ENCODE measurements at places on chromosomes 2 and 18.

DNA sequence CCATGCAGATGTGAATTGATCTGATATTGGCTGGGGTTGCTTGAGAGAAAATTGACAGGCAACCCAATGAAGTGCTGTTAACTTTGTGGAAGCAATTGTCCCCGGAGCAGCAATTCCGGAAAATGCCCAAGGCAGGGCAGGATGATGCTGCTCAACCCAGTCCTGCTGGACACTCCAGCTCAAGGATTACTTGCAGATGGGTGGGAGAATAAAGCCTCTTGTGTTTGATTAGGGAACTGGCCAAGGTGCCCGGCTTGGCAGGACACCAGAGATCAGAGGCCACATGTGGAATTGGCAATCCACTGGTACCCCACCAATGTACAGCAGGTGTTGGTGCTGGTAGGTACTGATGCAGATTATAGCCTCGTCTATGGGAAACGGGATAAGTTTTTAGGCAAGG lies 12.3 kb upstream of the C2orf42 start:
- DNase-seq: no peak

DNA sequence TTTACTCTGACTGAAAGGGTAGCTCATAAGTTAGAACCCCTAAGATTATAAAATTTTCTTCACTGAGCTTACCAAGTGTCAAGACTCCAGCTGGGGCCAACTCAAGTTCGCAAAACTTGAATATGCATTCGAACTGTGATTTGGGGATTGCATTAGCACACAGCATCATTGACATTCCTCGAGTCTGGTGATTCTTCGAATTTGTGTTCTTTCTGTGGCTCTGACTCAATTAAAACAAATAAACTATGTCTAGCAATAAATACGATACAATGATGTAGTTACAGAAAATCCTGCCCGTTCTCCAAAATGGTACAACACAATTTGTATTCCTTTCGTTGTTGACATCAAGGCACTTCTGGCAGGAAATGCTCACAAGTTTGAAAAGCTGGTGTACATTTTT lies 11.1 kb downstream of the CCL20 start:
- DNase-seq: no peak

- no peak for DNase-seq
These were observed 134.9 kb downstream of the SOX11 start for GRCh38 chr2:5826979-5827655.

DNA sequence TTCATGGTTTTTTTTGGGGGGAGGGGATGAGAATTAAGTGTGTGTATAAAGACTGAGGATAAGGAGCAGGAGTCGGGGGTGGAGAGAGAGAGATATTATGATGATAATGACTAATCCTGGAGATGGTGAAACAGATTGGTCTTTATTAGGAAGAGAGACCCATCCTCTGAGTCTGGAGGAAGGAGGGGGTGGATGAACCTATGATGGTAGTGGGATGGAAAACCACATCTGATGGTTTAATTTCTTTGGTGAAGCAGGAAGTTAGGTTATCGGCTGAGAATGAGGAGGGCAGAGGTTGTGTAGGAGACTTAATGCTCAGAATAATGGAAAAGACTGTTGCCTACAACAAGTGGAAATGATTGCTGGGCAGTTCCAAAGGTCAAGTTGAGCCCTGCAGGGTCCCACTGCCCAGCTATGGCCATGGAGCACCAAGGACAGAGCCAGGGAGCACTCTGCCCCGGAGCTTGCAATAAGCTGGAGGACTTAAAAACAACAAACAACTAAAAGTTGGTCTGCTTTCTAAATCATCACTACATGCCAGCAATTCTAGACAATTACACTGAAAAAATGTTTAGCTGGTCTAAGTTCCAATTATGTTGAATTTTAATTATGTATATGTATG lies 7.9 kb downstream of the SLC16A14 start:
- no peak for DNase-seq

GRCh38 chr18:36296650-36297416 lies 680 bp upstream of the FHOD3 start:
- no peak for DNase-seq

DNA sequence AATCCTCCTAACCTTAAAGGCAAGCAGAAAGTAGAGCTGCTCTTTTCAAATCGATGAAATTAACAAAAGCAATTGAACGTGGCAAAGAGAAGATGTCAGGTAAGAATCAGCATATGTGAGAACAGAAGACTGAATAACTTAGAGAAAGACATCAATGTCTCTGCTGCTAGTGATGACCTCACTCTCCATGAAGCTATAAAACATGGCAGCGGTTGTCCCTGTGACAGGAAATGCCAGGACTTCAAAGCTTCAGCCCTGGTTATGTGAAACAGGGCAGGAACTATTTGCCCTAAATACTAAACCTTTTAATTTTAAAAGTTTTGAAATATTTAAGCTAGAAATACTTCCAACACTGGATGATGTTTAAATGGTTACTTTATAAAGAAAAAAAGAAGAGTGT lies 383.7 kb downstream of the XIRP2 start:
- DNase-seq: no peak

- no peak for DNase-seq
These were observed 291.0 kb downstream of the CALCRL start for GRCh38 chr2:187157046-187157445.

DNA sequence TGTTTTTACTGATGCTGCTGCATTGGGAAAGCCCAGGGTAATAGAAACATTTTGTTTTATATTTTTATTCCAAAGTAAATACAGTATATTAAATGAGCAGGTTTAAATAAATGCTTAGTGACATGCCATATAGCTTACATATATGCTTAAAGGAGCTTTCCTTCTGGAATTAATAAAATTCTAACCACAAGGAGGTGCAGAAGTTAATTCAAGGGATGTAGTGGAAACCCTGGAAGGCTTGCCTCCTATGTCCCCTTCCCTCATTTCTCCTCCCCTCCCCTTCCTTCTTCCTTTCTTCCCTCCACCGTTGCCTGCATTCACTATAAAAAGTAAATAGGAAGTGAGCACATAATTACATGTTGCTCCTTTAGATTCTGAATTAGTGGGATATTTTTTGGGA lies 96.3 kb downstream of the UBE2E3 start:
- DNase-seq: no peak

GRCh38 chr2:113240915-113241911 lies 37.5 kb downstream of the PAX8 start:
- peak; percentile 64 for DNase-seq

GRCh38 chr2:141021611-141022010 lies 1109.2 kb downstream of the LRP1B start:
- no peak for DNase-seq

DNA sequence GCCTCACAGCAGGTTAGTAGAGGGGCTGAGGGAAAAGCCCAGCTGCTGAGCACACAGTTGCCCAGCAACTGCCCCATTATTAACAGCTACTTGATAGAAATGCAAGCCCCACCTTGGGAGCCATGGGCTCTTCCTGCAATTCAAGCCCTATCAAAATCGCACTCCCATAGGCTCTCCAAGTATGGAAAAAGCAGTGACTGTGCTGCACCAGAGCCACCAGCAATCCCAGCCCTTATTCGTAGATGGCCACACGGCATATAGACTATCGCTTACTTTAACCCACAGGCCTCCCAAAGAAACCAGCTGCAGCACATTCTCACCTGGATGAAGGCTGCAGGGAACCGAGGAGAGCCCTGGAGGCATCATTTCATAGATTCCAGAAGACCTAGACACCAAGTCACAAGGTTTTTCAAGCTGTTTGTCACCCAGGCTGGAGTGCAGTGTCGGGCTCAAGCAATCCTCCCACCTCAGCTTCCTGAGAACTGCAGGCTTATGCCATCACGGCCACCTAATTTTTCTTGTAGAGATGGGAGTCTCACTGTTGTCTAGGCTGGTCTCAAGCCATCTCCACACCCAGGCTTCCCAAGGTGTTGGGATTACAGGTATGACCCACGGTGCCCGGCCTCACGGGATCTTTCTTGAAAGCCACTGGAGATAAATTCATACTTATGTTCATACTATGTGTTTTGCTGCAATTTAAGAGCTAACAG lies 11.3 kb downstream of the NCL start:
- no peak for DNase-seq

- DNase-seq: peak; percentile 17
These were observed 77.3 kb upstream of the UPP2 start for GRCh38 chr2:158024288-158024898.

DNA sequence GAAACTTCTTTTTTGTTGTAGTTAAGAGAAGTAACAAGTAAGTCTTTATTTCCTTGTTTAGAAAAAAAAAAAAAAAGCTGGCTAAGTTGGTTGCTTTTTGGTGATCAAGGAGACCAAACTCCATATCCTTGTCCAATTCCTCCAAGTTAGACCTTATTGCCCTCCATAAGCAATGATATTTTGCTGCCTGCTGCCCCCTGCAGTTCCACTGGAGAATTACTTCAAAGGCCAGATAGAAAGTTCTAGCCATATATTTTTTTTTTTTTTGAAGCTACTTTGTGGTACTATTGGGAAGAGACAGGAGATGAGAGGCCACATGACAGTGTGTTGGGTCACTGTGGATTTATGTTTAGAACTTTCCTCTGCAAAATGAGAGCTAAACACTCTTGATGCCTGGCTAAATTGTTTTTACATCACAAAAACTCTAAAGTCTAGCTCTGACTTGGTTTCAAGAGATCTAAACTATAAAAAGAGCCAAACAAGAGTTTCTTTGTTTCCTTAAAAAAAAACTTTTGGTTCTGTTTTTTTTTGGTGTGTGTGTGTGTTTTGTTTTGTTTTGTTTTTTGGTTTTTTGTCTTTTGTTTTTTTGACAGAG lies 80.7 kb upstream of the RASGRP3 start:
- no peak for DNase-seq

DNA sequence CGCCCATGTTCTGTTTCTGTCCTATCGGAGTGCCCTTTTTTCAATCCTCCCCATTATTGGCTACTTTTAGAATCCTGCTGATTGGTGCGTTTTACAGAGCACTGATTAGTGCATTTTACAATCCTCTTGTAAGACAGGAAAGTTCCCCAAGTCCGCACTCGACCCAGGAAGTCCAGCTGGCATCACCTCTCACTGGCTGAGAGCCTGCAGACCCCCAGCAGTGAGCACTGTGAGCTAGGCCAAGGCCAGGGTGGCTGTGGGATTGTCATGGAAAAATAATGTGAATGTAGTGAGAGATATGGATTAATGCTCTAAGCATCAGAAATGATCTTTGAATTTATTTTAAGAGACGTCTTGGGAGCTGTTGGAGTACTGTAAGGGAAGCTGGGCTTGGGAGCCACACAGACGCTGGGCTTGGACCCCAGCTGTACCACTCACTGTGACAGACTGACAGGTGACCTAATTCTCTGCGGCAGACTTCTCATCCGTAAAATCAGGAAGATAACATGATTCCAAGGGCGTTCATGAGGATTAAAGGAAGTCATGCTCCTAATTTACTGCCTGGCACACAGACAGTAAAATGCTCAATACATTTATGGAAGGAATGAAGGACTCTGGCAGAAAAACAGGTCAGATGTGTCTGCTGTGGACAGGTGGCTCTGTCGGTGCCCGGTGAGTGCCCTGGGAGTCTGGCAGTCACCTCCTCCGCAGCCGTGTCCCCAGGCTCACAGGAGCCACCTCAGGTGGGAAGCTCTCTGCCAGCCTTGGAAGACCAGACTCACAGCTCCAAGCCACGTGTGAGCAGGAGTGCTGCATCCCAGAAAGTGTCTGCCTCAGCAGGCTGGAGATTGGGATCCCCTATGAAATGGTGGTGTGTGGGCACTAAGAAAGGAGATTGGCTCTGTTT lies 105.5 kb downstream of the FAM168B start:
- DNase-seq: no peak

- DNase-seq: no peak
These were observed 170.9 kb downstream of the ZNF521 start for GRCh38 chr18:25180973-25181548.

DNA sequence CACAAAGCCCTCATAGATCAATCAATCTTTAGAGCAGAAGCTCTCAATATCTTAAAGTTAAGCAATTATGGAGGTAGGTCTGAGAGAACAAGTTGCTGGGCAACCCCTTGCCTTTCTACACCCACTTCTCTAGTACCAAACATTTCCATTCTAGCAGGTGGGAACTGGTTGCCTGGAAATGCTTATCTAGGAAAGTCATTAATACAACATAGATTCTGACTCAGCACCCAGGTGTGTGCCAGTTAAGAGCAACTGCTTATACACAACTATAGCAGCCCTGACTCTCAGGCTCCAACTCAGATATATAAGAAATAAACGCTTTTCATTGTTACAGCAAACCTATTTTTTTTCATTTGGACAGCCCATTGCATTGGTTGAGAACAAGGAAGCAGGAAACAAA lies 237.7 kb downstream of the IRS1 start:
- DNase-seq: no peak

All from stimulated activated CD4-positive, alpha-beta T cell treated with anti-CD3 and anti-CD28 coated beads, Interleukin-15, amount 100 ng/mL, for 48 hours (primary cell).